ENCODE measurements at places on chromosomes 11 and 22. TPM values are rescaled to one million over a fixed set of nuclear protein-coding genes. Genes with fewer than 3 reads are reported as not detected.

GRCh38 chr11:43367382-43368178 lies 8.9 kb downstream of the TTC17 start:
- peaks cover 28% of the 10 kb centered on the region for H3K36me3 ChIP-seq
- no peaks in the 10 kb centered on the region for H3K27me3 ChIP-seq

ARAP1 gene
- total RNA-seq, result 77.7 TPM

OR51L1 gene
- total RNA-seq, result not detected

- no peaks in the 10 kb centered on the region for H3K36me3 ChIP-seq
- H3K4me3 ChIP-seq, result no peak overlapping the region
- peaks cover 15% of the 10 kb centered on the region for H3K27me3 ChIP-seq
Observed at GRCh38 chr11:58330861-58331260, 28.0 kb downstream of the OR5B17 start.

DNA sequence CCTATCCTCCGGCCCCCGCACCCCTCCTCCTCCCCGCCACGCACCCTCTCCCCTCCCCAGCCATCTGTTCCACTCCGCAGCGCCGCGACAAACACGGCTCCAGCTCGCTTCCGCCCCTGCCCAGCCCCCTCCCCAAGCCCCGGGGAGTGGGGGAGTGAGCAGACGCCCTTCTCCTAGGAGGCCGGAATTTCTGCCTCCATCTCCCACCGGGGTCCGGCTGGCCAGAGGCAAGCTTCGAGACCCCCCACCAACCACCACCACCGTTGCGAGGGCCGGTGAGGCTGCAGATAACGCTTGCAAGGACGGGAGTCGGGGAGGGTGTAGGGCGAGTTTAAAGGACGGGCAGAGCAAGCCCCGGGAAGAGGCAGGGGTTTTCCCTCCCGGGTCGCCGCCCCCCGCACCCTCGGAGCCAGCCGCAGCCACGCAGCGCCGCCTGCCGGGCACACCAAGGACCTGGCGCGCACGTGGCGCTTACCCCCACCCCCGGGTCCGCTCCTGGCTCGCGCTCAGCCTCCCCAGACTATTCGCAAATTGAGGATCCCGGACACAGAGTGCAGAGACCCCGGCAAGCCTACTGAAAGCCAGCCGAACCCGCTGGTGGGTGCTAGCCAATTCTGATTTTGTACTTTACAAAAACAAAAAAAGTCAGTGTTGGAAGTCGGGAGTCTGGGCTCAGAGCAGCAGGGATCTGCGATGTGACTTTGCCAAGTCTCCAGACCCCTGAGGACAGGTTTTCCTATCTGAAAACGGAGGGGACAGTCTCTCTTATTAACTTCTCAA lies 22.6 kb downstream of the RTN4RL2 start:
- H3K27ac ChIP-seq, result no peak overlapping the region
- no peak overlapping the region for H3K4me3 ChIP-seq
- peaks cover 11% of the 10 kb centered on the region for H3K4me1 ChIP-seq
- peaks cover 36% of the 10 kb centered on the region for H3K36me3 ChIP-seq

DBX1 gene
- not detected for total RNA-seq

DNA sequence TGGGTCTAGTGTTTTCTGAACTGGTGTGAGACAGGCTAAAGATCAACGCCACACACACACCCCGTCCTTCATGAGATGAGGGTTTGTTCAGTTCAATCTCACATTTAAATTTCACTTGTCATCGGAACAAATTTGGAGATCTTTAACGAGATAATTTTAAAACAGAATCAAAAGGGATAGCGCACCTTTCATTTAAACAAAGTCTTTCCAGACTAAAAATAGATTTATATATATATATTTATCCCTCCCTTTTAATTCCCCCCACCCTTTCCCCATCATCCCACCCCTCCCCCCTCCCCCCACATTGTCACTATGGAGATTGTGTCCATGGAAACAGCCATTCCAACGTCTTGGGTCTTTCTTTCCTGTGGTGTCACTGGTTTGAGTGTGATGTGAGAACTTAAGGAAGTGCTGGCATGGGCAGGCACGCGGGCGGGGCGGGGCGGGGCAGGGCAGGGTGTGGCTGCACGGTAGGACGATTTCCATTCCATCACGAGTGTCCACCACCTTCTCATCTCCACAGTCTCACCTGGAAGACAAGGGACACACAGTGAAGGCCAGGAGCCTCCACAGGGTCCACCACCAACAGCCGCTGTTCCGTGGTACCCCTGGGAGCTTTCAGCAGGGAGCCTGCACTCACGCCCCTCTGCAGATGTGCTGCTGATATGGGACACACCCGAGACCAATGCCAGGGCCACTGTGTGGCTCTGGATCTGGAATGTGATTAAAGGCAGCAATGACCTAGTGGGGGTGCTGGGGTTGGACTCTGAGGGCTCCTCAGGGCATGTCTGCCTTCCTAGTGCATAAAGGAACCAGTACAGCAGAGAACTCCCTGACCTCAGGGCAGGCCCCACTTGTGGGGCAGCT lies 30.5 kb upstream of the CYP2D6 start:
- no peak overlapping the region for H3K4me3 ChIP-seq
- DNase-seq, result no peak
- no peaks in the 10 kb centered on the region for H3K4me1 ChIP-seq
- H3K27me3 ChIP-seq, result no peaks in the 10 kb centered on the region
- peaks cover 2% of the 10 kb centered on the region for H3K36me3 ChIP-seq

- DNase-seq, result no peak
- peak overlapping the region; percentile 98 for H3K27ac ChIP-seq
- H3K27me3 ChIP-seq, result no peaks in the 10 kb centered on the region
- peaks cover 65% of the 10 kb centered on the region for H3K36me3 ChIP-seq
Observed at GRCh38 chr11:35163209-35163608, 24.2 kb downstream of the CD44 start.

GRCh38 chr11:17528181-17528691 lies 16.0 kb downstream of the USH1C start:
- H3K27me3 ChIP-seq, result peaks cover 7% of the 10 kb centered on the region
- H3K4me3 ChIP-seq, result no peak overlapping the region
- H3K36me3 ChIP-seq, result no peaks in the 10 kb centered on the region
- DNase-seq, result peak; percentile 70

EI24 gene
- 44.1 TPM for total RNA-seq

DNA sequence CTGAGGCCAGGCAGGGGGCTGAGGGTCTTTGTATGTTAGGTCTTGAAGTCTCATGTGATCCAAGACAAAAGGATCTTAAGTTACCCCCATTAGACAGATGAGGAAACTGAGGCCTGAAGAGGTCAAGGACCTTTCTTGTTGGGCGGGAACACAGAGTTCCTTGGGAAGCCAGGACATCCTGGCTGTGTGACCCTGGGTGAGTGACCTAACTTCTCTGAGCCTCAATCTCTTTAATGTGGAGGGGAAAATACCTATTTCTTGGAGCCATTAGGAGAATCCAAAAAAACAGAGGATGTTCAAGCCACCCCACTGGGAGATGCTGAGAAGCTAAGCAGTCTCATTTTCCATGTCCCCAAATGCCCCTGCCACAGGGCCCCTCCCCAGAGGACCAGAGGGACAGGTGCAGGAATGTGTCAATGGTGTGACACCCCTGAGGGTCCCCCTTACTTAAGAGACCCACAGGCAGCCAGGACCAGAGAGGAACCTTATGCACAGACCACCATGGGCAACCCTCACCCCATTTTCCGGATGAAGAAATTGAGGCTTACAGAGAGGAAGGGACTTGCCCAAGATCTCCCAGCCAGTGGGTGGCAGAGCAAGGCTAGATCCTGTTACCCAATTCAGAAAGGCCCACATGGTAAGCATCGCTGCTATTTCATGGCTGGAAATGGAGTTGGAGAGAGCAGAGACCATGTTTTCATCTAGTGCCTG lies 8.0 kb downstream of the RAC2 start:
- H3K4me3 ChIP-seq, result peak overlapping the region; percentile 98
- no peaks in the 10 kb centered on the region for H3K27me3 ChIP-seq
- peaks cover 95% of the 10 kb centered on the region for H3K4me1 ChIP-seq
- H3K36me3 ChIP-seq, result peaks cover 98% of the 10 kb centered on the region
- DNase-seq, result peak; percentile 37

ATP6V1E1 gene
- 68.2 TPM for total RNA-seq

GRCh38 chr11:78857688-78858087 lies 283.0 kb upstream of the NARS2 start:
- no peak for DNase-seq
- peaks cover 8% of the 10 kb centered on the region for H3K27me3 ChIP-seq
- no peak overlapping the region for H3K27ac ChIP-seq
- H3K4me3 ChIP-seq, result no peak overlapping the region
- no peaks in the 10 kb centered on the region for H3K36me3 ChIP-seq
- no peaks in the 10 kb centered on the region for H3K4me1 ChIP-seq

- H3K36me3 ChIP-seq, result no peaks in the 10 kb centered on the region
- no peak overlapping the region for H3K27ac ChIP-seq
- no peaks in the 10 kb centered on the region for H3K4me1 ChIP-seq
- no peak overlapping the region for H3K4me3 ChIP-seq
- no peak for DNase-seq
Observed at GRCh38 chr22:49156662-49157285, 670.9 kb downstream of the BRD1 start.

ARL14EP gene
- 23.3 TPM for total RNA-seq

GRCh38 chr22:40487663-40488249 lies 117.4 kb downstream of the SGSM3 start:
- H3K4me1 ChIP-seq, result peaks cover 45% of the 10 kb centered on the region
- no peak overlapping the region for H3K4me3 ChIP-seq
- H3K27ac ChIP-seq, result peak overlapping the region; percentile 25

DNA sequence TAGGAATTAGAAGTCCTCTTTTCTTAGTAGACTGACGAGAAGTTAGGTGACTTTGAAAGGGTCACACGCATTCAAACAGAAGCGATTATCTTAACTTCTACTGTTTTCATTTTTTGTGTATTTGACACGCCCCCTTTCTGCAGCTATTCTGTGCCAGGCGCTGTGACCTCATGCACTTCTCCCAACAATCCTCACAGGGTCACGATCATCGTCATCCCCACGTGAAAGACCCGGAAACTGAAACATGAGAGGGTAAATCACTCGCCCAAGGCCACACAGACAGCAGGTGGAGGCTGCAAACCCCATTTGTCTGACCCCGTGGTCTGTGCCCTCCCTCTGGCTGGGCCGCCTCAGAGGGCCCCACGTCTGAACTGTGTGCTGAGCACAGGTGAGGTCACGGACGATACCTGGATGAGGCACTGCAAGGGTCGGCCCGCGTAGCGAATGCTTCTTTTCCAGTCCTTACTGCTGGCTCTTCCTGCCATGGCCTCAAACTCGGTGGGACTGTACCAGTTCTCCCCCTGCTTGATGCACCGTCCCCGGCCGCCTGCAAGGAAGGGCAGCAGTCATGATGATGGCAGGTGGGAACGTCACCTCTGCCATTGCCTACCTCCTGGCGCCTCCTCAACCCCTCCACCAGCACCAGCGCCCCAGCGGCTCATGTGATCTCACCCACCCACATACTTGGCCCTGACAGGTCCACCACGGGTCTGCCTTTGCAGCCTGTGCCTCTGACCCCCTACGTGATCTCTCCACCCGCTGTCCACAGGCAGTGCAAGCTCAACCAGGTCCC lies 8.4 kb downstream of the DEAF1 start:
- H3K36me3 ChIP-seq, result peaks cover 64% of the 10 kb centered on the region
- no peaks in the 10 kb centered on the region for H3K27me3 ChIP-seq
- DNase-seq, result no peak
- peaks cover 27% of the 10 kb centered on the region for H3K4me1 ChIP-seq
- H3K4me3 ChIP-seq, result no peak overlapping the region

TESMIN gene
- total RNA-seq, result 3.4 TPM

OR2D2 gene
- not detected for total RNA-seq

DNA sequence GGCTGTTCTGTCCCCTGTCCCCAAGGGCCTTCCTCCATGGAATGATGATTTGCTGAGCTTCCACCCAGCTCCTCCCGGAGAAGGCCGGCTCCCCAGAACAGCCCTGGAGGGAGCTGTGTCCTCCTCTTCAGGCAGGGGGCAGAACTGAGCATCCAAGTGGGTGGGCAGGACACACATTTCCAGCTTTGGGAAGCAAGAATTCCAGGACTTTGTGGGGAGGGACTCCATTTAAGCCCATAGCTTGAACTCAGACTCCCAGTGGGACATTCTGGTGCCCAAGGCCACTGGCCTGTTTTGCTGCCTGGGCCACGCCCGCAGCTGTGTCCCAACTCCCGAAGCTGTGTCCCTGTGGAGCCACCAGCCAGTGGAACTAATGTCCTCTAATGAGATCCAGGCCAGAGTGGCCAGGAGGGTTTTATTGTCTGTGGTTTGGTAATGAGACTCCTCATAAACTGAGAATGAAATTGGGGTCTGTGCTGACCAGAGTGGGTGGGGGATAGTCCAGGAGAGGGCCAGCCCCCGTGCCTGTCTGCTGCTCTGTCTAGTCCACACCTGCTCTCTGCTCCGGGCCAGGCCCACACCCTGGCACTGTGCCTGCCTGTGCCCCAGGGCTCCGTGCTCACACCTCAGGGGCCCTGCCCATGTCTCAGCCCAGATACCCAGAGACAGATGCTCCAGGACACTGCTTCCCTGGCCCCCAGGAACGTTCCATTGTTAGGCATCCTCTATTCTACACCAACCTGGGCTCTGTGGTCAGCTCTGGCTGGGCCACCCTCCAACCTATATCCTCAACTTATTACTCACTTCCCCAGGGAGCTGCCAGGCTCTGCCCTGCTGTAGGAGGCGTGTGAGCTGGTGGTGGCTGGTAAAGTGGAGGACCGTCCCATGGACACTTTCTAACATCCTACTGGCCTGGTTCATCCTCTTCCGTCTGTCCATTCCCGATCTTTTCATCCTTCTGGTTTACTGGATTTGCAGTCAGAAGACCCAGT lies 7.6 kb downstream of the NECTIN1 start:
- H3K27me3 ChIP-seq, result peaks cover 3% of the 10 kb centered on the region
- H3K27ac ChIP-seq, result no peak overlapping the region
- no peaks in the 10 kb centered on the region for H3K36me3 ChIP-seq
- no peak overlapping the region for H3K4me3 ChIP-seq
- no peaks in the 10 kb centered on the region for H3K4me1 ChIP-seq

DNA sequence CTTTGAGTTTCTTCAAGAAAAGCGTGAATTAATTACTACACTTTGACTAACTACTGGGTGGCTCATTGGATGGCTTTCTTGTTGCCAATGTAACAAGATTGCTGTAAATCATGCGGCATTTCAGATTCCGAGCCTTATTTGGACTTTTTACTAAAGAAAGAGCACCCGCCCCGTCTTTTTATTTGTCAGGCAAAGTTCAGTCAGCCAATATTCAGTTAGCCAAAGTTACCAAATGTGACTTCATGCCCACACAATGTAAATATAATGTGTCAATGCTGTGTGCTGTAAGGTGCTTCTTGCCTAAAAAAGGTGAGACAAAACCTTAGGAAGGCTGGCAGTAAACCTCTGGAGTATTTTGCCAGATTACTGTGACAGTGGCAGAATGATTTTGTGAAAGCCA lies 14.8 kb downstream of the FLI1 start:
- H3K4me1 ChIP-seq, result peaks cover 92% of the 10 kb centered on the region
- DNase-seq, result no peak
- no peaks in the 10 kb centered on the region for H3K27me3 ChIP-seq
- no peak overlapping the region for H3K4me3 ChIP-seq
- H3K27ac ChIP-seq, result no peak overlapping the region
- H3K36me3 ChIP-seq, result peaks cover 62% of the 10 kb centered on the region

NOX4 gene
- total RNA-seq, result not detected

DNA sequence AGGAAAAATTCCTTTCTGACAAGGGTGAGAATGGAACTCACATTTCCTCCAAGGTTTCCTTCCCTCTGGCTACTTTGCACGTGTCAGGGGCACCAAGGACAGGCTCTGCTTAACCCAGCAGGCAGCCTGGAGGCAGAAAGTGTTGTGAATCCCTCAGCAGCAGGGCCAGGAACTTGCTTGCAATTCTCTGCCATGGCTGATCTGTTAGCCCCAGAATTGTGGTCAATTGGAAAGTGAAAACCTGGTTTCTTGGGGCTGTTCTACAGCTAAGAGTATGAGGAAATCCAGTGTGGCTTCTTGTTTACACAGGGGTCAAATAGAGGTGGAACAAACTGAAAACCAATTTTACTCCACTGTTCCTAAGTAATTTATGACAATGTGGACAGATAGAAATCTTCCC lies 38.3 kb upstream of the CEP295 start:
- H3K27ac ChIP-seq, result no peak overlapping the region
- DNase-seq, result no peak
- H3K36me3 ChIP-seq, result no peaks in the 10 kb centered on the region
- H3K27me3 ChIP-seq, result peaks cover 2% of the 10 kb centered on the region
- no peak overlapping the region for H3K4me3 ChIP-seq

All from activated CD8-positive, alpha-beta T cell treated with anti-CD3 and anti-CD28 coated beads for 36 hours (primary cell).